ENCODE measurements at places on chromosomes 12 and 14.

DNA sequence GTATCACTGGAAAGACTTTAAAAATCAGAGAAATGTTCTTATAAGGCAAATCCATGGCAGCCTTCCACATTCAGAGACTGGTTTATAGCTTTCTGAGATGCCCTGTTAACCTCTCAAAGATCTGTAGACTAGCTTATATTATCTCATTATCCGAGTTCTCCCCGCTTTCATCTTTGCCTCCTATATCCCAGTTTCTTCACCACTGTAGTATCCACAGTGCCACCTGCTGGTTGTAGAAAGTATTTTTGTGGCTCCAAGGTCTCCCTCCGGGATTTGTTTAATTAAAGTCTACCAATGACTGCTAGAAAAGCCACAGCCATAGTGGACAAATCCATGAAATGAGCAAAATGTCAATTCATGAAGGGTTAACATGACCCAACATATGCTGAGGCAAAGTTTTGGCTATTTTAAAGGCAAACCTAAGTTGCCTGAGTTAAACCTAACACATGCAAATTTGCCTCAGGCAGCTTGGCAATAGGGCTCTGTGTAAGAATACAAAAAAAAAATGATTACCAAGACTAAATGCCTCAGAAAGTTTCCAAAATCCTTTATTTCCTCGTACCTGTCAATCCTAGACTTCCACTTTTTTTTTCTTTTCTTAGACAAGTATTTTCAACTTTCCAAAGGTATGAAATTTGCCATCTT is 218.8 kb upstream of the BMP4 start:
- peak; percentile 25 for DNase-seq

DNA sequence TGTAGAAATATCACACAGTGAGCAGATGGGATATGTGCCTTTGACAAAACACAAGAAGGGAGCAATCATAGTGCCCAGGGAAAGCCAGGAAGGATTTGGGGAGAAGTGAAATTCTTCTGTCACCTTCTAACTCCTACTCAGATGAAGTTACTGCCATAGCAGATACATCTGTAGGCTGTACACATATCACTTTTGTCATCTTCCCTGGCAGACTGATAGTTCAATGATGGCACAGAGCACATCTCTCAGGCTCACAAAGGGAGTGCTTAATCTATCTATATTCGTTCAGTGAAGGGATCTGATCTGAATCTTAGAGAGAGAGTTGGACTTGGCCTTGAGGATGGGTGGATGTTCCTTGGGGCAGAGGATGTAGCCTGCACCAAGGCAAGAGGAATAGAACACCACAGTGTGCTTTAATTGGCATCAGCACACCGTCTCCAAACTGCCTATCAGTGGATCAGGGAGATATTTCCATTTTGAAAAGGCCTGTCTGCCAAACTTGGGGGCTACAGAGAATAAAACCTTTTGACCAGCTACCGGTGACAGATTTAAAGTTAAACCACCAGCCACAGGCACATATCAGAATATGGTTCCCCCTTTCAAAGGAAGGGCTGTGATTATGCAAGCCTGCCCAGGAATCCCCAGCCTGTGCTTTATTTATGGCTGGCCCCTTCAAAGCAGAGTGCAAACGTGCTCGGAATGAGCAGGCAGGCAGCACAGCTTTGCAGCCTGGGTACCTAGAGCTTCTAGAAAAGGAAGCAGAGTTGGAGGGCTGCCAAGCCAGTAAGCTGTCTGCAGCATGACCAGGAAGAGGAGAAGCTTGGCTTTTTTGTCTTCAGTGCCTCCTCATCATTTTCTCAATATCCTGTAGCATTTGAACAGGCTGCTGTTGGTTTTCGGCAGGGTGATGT is 165.5 kb upstream of the DYRK2 start:
- peak; percentile 66 for DNase-seq

DNA sequence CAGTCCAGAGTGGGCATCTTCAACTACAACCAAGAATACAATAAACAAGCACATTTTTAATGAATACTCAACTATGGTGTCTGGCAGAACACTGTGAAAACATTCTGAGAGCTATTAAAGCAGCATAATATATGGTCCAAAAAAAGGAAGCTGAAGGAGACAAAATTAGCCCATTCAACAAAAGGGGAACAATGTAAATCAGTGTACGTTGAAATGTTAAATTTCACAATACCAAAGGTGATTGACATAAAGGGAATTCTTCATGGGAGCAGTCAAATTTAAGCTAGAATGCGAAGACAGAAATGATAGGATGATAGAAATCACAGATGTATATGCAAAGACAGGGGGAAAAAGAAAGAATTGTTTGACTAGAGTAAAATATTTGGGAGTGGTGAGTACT is 41.3 kb upstream of the SYCP3 start:
- DNase-seq: no peak

DNA sequence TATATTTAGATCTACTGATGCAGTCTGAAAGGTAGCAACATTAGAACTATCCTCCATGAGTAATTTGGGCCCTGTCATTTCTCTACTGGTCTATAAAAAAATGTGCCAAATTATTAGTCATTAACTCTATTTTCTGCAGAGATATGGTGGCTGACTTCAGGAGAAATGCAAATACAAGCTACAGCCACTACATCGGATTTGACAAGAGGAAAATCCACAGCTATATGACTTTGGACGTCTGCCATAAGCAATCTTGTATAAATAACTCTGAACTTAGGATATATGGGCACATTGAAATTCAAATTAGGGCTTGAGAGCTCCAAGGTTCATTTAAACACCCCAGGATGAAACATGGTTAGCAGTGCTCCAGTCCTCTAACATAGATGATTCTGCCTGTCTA is 983.0 kb upstream of the LRFN5 start:
- no peak for DNase-seq

DNA sequence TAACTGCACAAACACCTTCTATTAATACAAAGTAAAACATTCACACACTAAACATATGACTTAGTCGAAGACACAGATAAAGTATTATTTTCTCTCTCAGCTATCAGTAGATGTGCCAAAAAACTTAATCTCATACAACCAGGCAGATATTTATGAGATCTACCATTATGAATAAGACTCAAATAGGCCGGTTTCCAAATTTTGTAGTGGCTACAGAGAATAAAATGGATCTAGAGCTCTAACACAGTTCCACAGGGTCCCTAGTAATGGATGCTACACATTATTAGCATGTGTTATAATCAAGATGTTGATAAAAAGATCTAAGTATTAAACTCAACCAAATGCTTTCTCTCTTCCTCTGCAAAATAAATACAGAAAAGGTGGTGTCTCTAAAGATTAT is 10.4 kb downstream of the SAV1 start:
- DNase-seq: no peak

GRCh38 chr14:42224053-42224888 is 617.6 kb downstream of the LRFN5 start:
- peak; percentile 57 for DNase-seq
